Cardiac muscle cell (in vitro differentiated cells and primary cell): ENCODE measurements at places on chromosomes 16 and 17. TPM values are rescaled to one million over a fixed set of nuclear protein-coding genes. Genes with fewer than 3 reads are reported as not detected.
A peak's percentile ranks its signal among the peaks of the same experiment; 100 is the strongest.

DNA sequence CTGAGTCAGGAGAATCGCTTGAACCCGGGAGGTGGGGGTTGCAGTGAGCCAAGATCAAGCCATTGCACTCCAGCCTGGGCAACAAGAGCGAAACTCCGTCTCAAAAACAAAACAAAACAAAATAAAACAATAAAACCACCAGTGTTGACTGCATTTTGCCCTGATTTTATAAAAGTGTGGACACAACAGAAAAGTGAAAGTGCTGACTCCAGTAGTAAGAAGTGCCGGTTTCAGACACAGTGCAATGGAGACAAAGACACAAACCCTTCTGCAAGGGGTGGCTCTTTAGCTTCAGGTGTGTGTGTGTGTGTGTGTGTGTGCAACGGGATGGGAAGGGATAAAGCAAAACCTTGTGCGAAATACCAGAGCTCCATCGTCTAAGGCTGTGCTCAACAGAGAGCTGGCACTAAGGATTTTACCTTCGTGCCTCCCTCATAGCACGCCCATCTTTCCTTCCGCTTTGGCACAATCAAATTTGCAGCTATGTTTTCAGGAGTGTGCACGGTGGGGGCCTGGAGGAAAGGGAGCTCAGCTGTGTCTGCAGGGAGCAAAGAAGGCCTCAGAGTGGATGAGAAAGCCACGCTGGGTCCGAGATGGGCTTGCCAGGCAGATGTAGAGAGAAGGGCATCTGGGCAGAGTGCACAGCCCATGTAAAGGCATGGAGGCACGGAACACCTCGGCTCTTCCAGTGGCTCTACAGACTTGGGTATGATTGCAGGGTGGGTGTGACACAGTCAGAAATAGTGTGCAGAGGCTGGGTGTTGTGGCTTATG, 15.5 kb downstream of the MXRA7 start:
- no peaks in the 10 kb centered on the region for H3K27me3 ChIP-seq
- no peaks in the 10 kb centered on the region for H3K36me3 ChIP-seq
- H3K4me3 ChIP-seq = no peak overlapping the region
- DNase-seq = no peak
- peaks cover 40% of the 10 kb centered on the region for H3K4me1 ChIP-seq
- H3K27ac ChIP-seq = peak overlapping the region; percentile 100

DNA sequence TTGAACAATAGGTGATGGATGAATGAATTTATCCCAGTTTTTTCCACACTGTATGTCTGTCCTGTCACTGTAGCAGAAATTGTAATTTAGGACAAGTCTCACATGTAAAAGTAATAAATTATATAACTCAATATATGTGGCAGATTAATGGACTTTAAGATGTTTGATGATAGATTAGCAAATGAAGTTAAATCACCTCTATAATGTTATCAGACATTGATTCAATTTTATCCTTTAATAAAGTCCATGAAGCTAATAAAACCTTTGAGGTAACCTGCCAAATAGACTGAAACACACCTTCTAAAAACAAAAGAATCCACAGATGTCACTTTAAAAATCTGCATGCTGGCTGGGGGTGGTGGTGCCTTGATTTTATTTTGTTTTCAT, 83.3 kb upstream of the CORO6 start:
- H3K4me1 ChIP-seq = peaks cover 14% of the 10 kb centered on the region
- no peaks in the 10 kb centered on the region for H3K36me3 ChIP-seq
- no peaks in the 10 kb centered on the region for H3K27me3 ChIP-seq
- DNase-seq = no peak

GRCh38 chr16:661184-661821, 6.6 kb upstream of the RHOT2 start:
- no peak overlapping the region for H3K4me3 ChIP-seq
- H3K27ac ChIP-seq = peak overlapping the region; percentile 1
- no peak for DNase-seq
- no peaks in the 10 kb centered on the region for H3K4me1 ChIP-seq
- H3K27me3 ChIP-seq = no peaks in the 10 kb centered on the region
- H3K36me3 ChIP-seq = no peaks in the 10 kb centered on the region

DNA sequence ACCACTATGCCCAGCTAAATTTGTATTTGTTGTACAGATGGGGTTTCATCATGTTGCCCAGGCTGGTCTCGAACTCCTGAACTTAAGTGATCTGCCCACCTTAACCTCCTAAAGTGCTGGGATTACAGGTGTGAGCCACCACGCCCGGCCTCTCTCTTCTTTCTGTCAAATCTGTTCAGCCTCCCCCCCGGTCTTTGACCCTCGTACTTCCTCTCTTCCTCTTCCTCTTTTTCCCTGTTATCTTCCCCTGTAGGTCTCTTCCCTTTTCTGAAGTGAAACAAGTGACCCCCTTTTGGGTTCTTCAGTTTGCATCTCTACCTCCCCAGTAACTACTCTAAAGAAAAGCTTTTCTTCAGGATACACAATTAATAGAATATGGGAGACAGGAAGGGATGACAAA, 31.7 kb upstream of the DHX40 start:
- peaks cover 11% of the 10 kb centered on the region for H3K4me1 ChIP-seq
- no peak for DNase-seq
- no peak overlapping the region for H3K4me3 ChIP-seq
- no peaks in the 10 kb centered on the region for H3K36me3 ChIP-seq
- no peaks in the 10 kb centered on the region for H3K27me3 ChIP-seq

GRCh38 chr16:4385066-4385788, 13.6 kb downstream of the VASN start:
- peak overlapping the region; percentile 52 for H3K27ac ChIP-seq
- peaks cover 38% of the 10 kb centered on the region for H3K4me1 ChIP-seq
- H3K4me3 ChIP-seq = no peak overlapping the region
- no peaks in the 10 kb centered on the region for H3K36me3 ChIP-seq
- no peaks in the 10 kb centered on the region for H3K27me3 ChIP-seq

- H3K36me3 ChIP-seq = no peaks in the 10 kb centered on the region
- no peaks in the 10 kb centered on the region for H3K27me3 ChIP-seq
- H3K4me1 ChIP-seq = peaks cover 16% of the 10 kb centered on the region
- H3K4me3 ChIP-seq = no peak overlapping the region
- DNase-seq = no peak
These were observed 2.7 kb upstream of the SEPTIN12 start for GRCh38 chr16:4790871-4791270.

GRCh38 chr16:67546761-67547422, 15.4 kb upstream of the CTCF start:
- no peaks in the 10 kb centered on the region for H3K4me1 ChIP-seq

DNA sequence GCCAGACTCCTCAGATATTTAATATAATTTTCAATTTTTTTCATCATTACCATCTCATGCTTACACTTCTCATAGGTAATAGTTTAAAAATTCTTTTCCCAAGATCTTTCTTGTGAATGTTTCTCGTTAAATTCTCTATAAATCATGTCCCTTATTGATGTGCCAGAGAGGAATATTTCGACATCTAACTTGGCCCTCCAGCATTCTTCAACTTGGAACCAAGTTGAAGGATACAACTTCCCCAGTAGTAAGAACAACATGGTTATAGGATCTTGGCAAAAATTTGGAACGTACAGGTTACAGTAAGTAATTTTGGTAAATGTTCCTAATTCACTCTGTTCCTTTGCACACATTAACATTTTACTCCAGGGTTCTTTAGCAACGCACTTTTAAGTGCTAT, 731.8 kb downstream of the CDH11 start:
- no peaks in the 10 kb centered on the region for H3K27me3 ChIP-seq
- no peak for DNase-seq
- no peak overlapping the region for H3K27ac ChIP-seq

XYLT2 gene
- 62.2 and 80.0 TPM in 2 replicates for total RNA-seq

- no peaks in the 10 kb centered on the region for H3K36me3 ChIP-seq
- no peaks in the 10 kb centered on the region for H3K27me3 ChIP-seq
- H3K4me1 ChIP-seq = no peaks in the 10 kb centered on the region
- DNase-seq = peak; percentile 8
- no peak overlapping the region for H3K27ac ChIP-seq
- no peak overlapping the region for H3K4me3 ChIP-seq
These were observed 70.2 kb upstream of the PSMD7 start for GRCh38 chr16:74226338-74226954.

ARL16 gene
- total RNA-seq = 44.3 and 58.3 TPM in 2 replicates

- DNase-seq = no peak
- H3K27ac ChIP-seq = no peak overlapping the region
- H3K4me1 ChIP-seq = peaks cover 18% of the 10 kb centered on the region
- H3K27me3 ChIP-seq = no peaks in the 10 kb centered on the region
These were observed 1.0 kb downstream of the LITAF start for GRCh38 chr16:11585460-11586377.
